ENCODE measurements at places on chromosomes 12 and 14.

GRCh38 chr12:112160611-112161010 is 35.3 kb downstream of the TRAFD1 start:
- DNase-seq = no peak

- no peak for DNase-seq
Observed at GRCh38 chr14:51039252-51039651, 55.7 kb downstream of the TRIM9 start.

GRCh38 chr12:27751386-27752047 is 28.5 kb upstream of the KLHL42 start:
- no peak for DNase-seq

DNA sequence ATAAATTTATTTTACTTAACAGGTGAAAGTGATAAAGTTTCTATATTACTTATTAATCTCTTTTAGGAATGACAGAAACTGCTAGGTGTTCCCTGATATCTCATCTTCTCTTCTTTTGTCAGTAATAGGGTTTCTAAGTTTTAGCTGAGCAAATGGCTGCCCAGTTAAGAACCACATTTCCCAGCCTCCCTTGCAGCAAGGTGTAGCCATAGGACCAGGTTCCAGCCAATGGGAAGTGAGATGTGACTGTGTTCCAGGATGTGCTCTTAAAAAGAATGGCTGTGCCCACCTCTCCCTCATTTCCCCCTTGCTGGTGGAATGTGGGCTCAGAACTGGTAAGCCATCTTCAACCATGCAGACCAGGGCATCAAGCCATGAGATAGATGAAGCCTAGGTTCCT is 165.6 kb downstream of the HELB start:
- DNase-seq = no peak

- peak; percentile 13 for DNase-seq
Observed at GRCh38 chr12:90959538-90960139, 4.7 kb upstream of the CCER1 start.

GRCh38 chr12:11771895-11772502 is 122.5 kb downstream of the ETV6 start:
- no peak for DNase-seq

- DNase-seq = no peak
Observed at GRCh38 chr12:48104531-48104930, 1.3 kb downstream of the SENP1 start.

DNA sequence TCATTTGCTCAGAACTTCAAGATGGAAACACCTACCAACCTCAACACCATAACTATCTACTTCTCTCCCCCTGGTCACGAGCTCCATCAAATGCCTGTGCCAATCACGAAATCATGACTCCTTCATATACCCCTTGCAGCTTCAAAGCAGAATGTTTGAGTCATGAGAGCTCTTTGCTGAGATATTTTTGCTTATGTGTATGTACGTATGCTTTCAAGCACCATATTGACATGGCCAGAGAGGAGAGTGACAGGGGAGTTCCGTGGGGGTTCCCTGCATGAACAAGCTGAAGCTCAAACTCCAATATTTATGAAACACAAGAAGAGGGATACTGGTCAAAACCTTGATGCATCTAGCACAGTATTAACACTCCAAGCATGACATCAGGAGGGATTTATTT is 374.4 kb downstream of the DPF3 start:
- DNase-seq = no peak

DNA sequence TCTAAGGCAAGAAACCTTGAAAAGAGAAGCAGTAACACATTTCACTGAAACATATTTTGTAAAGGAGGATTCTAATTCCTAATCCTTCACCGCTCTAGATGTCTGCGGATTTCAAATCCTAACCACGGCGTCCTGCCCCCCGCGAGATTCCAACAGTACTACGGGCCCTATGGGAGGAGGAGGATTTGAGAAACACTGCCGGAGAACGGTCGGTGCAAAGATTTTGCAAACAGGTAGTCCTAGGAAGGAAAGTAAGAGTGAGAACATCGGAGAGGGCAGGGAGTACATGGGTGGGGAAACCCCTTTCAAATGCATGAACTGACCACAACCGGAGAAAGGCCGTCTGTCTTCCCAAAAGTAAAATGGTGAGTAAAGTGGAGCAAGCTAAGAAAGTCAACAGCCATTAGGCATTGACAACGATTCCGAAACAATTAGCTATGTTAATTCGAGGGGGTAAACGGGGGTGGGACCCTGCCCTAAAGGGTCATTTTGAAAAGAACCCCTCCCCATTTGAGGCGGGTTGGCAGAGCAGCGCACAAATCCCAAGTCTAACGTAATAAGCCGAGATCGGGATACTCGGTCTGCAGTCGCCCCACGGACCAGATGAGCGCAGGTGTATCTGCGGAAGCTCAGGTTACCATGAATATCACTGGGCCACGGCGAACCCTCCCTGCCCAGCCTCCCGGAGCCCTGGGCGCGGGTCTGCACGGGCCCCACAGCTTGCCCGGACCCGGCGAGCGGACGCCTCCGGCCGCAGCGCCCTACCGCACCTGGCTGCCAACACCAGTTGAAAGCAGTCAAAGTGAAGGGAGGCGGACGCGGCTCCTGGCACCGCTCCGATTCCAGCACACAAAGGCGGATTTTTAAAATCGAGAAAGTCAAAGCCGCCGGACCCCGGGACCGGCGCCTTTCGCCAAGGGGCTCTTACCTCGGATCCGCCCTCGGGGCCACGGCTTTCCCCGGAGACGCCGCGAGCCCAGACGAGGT is 662 bp downstream of the EPS8 start:
- DNase-seq = no peak

DNA sequence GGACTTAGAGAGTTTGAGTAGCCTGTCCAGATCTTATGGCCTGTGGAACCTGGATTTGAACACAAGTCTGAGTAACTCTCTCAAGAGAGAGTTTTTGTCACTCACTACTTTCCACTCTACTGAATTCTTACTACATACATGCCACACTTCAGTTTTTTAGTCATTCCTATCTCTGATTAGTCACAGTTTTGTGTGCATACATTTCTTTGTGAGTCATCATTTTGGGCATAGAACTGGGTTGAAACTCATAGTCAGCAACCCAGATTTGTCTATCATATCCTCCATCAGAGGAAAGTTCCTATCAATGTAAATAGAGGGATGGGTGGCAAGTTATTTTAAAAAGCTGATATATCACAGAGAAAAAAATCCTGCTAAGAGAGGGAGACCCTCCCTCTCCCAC is 42.9 kb downstream of the FLRT2 start:
- no peak for DNase-seq

- no peak for DNase-seq
Observed at GRCh38 chr14:103108749-103109207, 14.3 kb downstream of the EXOC3L4 start.

GRCh38 chr14:61090432-61091216 is 109.6 kb downstream of the SLC38A6 start:
- DNase-seq = peak; percentile 42

GRCh38 chr14:100281286-100282082 is 24.8 kb downstream of the SLC25A29 start:
- DNase-seq = no peak

DNA sequence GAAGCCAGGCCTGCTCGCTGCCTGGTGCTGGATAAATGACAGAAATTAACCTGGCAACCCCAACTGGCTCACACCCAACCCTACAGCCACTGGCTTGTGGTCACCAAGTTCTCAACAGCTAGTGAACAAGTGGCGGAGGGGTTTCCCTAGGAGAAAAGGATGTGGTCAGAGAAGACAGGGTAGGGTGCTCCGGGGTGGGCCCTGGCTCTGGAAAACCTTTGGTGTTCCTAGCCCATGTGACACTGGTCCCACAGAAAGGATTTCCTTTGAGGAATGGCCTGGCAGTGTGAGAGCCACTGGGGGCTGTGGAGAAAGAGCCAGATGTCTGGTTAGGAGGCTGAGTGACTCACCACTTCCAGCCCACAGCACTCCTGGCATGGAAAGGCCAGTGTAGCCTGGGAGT is 8.7 kb downstream of the SYNE3 start:
- DNase-seq = no peak

- no peak for DNase-seq
Observed at GRCh38 chr12:4296751-4297150, 23.2 kb downstream of the CCND2 start.

DNA sequence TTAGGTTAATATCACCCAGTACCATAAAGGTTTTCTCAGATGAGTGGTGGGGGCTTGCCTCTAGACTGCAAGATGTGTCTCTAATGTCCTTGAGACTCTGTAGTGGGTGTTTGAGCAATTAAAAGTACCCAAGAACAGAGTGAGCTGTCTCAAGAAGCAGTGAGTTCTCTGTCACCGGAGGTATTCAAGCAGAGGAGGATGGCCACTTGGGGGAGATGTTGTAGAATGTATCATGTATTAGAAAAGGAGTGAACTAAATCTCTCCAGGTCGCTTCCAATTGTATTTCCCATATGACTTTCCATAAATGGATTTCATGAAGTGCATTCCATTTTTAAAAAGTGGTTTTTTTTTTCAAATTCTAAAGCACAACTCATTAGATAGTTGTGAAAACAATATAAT is 35.0 kb downstream of the SLC17A8 start:
- DNase-seq = no peak
